A549 (cell line): ENCODE measurements at places on chromosomes 6 and 20. TPM values are rescaled to one million over a fixed set of nuclear protein-coding genes. Genes with fewer than 3 reads are reported as not detected.

DNA sequence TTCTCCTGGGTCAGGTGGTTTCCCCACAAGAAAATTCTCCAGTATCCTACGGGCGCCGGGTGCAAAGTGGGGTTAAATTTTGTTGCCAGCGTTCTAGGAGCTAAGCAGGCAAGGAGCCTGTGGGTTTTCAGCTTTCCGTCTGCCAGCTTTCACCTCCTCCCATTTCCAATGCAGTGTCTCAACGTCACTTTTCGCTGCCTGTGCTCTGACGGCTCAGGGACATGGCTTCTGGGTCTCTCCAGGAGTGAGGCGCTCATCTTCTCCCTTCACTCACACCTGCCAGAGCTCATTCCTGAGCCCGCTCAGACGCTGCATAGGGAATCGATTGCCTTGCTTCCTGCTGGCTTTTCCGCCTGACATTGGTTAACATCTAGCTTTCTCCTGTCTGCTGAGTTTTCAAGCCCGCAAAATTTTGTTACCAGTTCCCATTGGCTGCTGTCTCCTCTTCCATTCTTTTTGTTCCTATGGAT, 7.3 kb upstream of the NAA20 start:
- no peak for DNase-seq

GRCh38 chr6:110971468-110971867, 10.4 kb upstream of the RPF2 start:
- DNase-seq = no peak

- DNase-seq = no peak
These were observed 393.6 kb downstream of the BTBD3 start for GRCh38 chr20:12311094-12311865.

Gene RSPO3
- 119 to 128 TPM (median 120 TPM) in 3 replicates for polyA plus RNA-seq

Gene HLA-DMB
- 2.1 to 3.7 TPM (median 3.0 TPM) in 3 replicates for polyA plus RNA-seq
